ENCODE measurements at places on chromosomes 4 and X. TPM values are rescaled to one million over a fixed set of nuclear protein-coding genes. Genes with fewer than 3 reads are reported as not detected.

DNA sequence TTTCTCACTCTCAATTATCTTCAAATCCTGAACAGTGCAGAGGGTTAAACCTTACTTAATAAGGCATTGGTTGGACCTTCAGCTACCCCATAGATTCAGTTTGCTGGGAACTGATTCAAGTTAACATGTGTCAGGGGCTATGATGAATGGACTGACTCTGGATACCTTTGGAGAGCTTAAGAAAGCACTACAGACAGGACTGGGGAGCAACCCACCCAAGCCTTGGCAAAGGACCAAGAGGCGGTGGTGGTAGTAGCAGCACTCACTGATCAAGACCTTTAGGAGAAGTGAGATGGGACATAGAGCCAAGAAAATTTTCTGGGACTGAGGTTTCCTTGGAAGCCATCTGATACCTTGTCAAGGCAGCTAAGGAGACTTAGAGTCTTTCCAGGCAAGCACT lies 43.0 kb upstream of the TAPT1 start:
- DNase-seq: no peak

DNA sequence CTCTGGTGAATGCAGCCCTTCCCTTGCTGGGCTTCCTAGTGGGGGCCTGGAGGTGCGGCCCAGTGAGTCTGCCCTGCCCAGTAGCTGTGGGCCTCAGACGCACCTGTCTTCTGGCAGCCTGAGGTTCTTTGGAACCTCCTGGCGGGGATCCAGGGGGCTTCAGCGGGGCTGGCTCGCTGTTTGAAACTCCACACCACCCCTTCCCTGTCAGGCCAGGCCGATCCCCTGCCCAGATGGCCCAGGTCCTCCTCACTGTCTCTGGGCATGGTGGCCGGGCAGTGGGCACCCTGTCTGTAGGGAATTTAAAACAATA lies 10.7 kb upstream of the NKX1-1 start:
- DNase-seq: no peak

DNA sequence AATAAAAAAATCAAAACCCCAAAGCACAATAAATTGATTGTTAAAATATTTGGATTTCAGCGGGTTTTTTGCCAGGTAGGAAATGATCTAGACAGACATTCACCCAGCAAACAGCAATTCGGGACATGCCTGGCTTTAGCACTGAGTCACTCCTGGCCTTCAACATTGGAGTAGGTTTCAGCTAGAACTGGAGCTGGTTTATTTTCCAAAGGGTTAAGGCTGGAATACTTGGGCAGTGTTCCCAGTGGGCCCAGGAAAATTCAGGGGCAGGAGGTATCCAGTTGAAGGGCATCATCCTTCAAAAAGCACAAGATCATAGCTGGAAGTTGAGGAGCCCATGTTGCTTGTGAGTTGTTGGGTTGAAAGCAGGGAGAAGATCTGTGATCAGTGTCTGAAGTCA lies 41.0 kb downstream of the TXLNG start:
- DNase-seq: no peak

DNA sequence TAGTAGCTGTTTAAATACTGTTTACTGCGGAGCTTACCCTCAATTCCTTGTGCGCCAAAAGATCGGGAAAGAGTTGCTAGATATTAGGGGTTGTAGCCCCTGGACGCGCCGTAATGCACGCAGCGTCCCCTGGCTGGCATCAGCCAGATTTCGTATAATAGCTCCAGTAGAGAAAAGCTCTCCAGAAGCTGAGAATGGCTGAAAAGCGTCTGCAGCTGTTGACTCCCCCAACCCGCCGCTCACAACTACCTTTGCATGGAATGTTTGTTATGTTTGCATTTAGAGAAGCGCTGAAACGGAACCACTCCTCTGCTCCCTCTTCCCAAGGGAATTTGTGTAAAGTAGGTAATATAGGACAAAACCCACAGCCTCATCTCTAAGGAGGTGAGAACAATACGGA lies 3.7 kb downstream of the DOCK11 start:
- no peak for DNase-seq

MAGEA6 gene
- not detected for total RNA-seq

DNA sequence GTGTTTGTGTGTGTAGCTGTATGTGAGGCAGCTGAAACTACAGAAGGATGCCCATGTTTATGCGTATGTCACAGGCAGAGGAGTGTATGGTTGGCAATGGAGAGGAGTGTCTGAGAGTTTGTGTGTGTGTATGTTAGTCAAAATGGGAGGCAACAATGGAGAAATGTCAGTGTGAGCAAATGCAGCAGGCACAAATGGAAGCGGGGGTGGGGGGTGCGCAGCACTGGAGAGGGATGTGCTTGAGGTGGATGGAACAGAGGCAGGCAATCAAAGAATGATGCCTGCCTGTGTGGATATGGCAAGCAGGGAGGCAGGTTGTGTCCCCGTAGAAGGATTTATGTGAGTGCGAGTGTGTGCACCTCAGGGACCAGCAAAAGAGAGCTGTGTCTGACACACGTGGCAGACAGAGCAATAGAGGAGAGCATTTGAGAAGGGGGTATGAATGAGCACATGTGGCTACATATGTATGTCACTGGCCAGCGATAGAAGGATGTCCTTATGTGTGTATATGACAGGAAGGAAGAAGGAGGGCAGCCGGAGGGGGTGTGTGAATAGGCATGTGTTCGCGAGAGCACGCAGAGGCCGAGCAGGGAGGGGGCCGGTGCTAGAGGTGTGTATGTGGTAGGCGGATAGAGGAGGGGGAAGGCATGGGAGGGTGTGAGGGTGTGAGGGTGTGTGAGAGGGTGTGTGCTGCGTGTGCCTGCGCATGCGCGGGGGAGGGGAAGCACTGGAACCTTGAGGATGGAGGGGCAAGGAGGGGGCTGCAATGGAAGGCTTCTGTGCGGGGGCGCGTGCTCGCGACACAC lies 1.1 kb downstream of the PJA1 start:
- peak; percentile 10 for DNase-seq

MRPS18C gene
- 10.6 TPM for total RNA-seq

DNA sequence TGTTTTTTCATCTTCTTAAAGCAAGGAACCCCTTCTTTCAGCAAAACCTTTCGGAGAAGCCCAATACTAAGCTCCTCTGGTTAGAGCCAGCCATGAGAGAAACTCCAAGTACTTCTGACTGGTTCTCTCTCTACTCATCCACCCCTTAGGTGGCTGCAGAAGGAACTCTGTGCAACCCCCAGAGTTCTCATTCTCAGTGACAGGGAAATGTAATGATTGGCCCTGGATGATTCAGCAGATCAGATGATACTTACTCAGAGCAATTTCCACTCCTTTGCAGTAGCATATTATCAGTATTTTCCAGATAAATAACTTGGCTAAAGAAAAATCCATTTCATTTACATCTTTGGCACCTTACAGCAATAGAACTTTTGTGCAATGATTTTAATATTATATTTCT lies 3.2 kb downstream of the SPP1 start:
- DNase-seq: no peak

DNA sequence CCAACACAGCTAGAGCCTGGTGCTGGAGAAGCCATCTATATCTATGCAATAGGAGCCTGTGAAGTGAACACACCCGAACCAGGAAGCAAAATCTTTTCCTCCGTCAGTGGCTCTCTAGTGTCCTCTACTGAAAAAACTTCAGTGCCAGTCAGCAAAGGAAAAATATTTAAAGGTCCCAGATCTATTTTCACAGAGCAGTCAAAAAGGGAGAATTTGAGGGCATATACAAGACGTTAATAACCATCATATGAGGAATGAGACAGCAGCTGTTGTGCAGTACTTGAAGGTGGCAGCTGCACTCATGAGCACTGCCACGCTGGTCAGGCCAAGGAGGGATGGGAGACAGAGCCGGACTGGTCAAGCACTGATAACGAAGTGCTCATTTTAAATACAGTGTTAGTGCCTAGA lies 14.4 kb downstream of the MCUB start:
- no peak for DNase-seq

GRCh38 chr4:10288830-10289537 lies 168.2 kb downstream of the ZNF518B start:
- DNase-seq: no peak

STX18 gene
- total RNA-seq: 21.4 TPM

MTCP1 gene
- total RNA-seq: 2.7 TPM

FAM9C gene
- not detected for total RNA-seq

DNA sequence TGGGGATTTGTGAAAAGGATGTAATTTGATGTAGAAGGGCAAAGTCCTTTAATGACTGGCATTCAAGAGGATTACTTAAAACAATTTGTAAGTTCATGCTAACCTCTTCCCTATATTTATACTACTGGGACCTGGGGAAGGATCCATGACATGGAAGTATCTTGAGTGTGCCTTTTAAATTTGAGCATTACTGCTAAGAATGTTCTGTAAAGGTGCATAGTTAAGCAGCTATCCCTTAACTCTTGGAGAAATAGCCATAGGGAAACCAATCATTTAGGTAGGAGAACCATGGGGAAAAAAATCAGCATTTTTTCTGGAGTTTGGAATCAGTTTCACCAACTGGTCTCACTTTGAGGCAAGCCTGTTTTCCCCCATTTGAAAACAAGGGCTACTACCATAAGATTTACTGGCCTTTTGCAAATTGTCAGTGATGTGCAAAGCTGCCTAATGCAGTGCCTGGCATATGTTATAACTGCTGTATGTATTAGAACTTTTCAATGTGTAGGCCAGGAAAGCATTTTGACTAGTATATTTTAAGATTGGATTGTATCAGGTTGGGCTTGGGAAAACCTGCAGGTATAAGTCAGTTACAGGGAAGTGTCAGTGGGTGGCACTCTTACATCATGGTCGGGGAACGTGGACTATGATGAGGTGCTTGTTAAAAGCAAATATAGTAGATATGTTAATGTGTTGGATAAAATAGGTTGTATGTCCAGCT lies 72.1 kb downstream of the PRSS12 start:
- DNase-seq: peak; percentile 37

DNA sequence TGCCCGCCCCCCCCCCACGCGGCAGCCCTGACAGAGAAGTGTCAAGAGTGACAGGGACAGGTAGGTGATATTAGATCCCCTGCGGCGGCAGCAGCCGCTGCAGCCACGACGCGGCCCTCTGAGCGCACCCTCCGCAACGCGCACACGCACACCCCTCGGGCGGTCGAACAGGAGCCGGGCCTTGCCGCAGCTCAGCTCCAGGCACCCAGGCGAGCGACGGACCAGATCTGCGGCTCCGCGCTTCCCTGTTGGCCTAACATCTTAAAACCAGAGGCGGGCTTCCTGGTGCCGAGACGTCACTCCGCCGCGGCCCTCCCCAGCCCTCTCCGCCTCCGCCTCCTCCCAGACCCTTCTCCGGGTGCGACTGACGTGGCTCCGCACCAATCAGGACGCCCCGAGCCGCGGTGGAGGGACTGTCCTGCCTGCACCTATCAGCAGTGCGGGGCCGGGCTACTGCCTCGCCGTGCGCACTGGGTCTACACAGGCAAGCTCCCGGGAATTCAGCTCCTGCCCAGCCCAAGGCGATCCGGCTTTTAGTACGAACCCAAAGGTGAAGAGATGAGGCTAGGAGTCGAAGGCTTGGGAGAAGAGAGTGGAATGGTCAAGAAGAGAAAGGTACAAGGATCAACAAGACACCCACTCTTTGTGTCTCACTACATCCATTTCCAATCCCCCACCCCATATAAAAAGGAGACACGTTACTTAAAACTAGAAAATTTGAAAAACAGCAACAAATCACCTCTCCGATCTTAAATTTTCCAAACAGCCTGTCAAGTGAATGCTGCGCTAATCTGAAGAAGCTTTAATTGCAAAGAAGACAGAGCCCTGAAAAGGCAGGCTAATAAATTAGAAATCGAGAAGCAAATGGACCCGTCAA lies at the start of gene PITX2:
Gene PITX2, minus strand, starts transcription at position 237 of the 877 bp plus-strand sequence. CDS start 617 bp downstream, outside the sequence.
- no peak for DNase-seq

GRCh38 chrX:2321411-2321810 lies 179.4 kb downstream of the DHRSX start:
- no peak for DNase-seq

DNA sequence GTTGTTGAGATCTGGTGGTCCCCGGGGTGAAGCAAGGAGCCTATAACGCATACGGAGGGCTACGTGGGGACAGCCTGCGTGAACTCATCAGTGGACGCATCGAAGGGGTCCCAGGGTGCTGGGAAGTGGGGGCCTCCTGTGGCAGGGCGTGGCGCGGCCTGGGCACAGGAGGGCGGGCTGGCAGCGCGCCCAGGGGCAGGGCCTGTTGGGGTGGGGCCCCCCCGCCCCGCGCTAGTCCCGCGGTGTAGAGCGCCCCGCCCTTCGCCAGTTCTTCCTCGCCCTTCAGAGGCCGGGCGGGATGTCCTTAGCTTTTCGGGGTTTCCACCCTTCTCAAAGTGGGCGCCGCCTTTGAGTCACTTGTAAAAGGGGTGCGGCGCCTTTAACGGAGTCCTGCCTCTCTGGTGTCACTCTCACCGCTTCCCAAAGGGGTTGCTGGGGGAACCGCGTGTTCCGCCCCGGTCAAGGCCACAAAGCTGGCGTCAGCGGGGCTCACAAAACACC lies 632 bp downstream of the PLP2 start:
- peak; percentile 55 for DNase-seq

DNA sequence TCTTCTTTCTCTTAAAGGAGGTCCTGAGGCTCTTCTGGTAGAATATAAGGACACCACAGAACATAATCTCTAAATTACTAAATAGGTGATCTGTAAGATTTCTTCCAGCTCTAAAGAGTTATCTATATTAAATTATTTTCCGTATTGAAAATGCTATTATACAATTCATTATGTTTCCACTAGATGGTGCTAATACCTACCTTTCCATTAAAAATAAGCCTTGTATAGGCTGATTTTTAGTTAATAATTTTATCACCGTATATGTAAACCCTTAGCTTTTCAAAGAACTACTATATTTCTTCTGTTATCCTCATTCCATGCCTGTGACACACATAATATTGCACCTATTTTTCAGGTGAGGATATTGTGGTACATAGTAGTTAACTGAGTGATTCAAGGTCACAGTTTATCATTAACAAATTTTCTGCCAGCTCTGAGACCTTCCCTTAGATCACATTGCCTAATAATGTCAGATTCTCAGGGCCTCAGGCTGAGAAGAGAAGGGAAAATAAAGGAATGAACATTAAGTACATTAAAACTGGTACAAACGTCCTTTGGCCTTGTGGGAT lies 138.8 kb downstream of the TEX11 start:
- DNase-seq: no peak

DNA sequence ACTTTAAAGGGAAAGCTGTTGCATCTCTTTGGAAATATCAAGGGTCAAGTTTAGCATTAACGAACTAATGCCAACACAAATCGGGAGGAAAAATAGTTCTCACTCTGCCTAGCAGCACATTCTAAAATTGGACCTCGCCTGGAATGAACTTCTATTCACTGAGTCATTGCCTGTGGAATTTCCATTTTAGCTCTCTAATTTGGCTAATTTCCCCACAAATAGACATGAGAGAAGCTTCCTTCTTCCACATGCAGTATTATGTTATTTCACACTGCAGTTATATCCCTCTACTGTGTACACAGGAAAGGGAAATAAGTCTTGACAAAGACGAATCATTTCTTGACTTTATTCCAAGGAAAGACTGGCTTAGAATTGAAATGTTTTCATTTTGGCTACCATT lies 9.3 kb downstream of the ZXDA start:
- DNase-seq: no peak

UTP14A gene
- 17.3 TPM for total RNA-seq

GRCh38 chr4:722169-722725 lies 16.6 kb downstream of the PCGF3 start:
- no peak for DNase-seq

Measured in tibial nerve (tissue), 4 donors.